Left kidney (tissue), 8 donors: ENCODE measurements at places on chromosomes 4 and X. TPM values are rescaled to one million over a fixed set of nuclear protein-coding genes. Genes with fewer than 3 reads are reported as not detected.

- no peak for DNase-seq
Measured at GRCh38 chrX:47316276-47317025, 53.9 kb upstream of the ZNF157 start.

DNA sequence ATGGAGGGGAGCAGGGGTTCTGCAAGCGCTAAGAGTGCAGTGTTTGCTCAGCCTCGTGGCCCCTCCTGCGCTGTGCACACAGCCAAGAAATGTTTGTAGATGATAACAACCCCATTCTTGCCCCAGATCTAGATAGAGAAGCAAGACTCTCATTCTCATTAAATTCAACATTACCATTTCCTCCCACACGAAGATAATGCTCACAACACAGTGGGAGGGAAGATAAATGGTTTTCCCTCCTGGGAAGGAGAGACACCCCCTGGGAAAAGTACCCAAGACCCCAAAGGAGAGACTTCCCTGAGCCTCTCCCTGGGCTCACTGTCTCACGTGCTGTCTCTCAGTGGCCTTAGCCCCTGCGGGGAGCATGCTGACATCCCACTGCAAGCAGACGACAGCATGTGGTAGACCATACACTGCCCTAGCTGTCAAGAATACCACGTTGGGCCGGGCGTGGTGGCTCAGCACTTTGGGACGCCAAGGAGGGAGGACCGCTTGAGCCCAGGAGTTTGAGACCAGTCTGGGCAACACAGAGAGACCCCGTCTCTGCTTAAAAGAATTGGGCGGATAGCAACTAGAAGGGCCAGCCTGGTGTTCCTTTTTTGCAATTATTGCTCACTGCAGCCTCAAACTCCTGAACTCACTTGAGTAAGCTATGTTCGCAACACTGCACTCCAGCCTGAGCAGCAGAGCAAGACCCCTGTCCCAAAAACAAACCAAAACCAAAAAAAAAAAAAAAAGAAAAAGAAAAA is 34.9 kb upstream of the IQSEC2 start:
- DNase-seq: no peak

DNA sequence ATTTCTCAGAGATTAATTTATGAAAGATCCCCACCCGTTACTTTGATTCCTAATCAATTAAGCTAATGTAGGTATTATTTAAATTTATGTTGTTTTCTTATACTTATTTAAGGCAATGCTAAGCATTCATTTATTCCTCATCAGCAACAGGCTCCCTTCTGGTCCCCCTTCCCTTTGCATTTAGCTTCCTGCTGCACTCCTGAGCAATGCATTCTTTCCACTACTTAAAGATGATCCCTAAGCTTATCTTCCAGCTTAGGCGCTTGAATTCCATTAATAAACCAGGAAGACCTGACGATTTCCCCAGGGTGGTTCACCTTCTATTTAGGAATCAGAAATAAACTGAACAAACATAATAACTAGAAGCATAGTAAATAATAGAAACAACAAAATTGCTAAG is 1003.1 kb downstream of the FSTL5 start:
- no peak for DNase-seq

DNA sequence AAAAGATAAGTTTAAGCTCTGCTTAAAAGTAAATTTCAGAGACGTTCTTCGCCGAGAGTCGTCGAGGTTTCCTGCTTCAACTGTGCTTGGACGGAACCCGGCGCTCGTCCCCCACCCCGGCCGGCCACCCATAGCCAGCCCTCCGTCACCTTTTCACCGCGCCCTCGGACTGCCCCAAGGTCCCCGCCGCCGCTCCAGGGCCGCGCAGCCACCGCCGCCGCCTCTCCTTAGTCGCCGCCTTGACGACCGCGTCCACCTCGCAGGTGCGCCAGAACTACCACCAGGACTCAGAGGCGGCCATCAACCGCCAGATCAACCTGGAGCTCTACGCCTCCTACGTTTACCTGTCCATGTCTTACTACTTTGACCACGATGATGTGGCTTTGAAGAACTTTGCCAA is 70.8 kb downstream of the FMR1NB start:
- DNase-seq: no peak

GRCh38 chr4:165204462-165204830 is 2.9 kb upstream of the KLHL2 start:
- DNase-seq: no peak

DNA sequence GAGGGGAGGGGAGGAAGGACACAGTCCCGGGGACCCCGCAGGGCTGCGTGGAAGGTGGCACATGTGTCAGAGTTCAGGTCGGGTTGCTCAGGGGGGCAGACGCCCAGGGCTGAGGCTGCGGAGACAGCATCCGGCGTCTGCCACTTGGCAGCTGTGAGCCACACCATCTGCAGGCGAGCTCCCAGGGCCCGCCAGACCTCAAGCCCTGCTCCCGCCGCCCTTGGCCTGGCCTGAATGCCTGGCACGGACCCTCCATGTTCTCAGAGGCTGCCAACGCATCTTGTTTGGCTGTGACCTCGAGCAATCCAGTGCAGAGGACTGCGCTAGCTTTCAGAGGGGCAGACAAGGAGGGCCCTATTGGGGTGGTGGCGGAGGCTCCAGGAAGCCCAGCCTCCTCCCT is 5.1 kb downstream of the BGN start:
- DNase-seq: no peak

- DNase-seq: no peak
Measured at GRCh38 chrX:54786967-54787366, 11.1 kb downstream of the ITIH6 start.

GRCh38 chrX:103817502-103817901 is 14.6 kb downstream of the RAB9B start:
- DNase-seq: peak; percentile 55

DNA sequence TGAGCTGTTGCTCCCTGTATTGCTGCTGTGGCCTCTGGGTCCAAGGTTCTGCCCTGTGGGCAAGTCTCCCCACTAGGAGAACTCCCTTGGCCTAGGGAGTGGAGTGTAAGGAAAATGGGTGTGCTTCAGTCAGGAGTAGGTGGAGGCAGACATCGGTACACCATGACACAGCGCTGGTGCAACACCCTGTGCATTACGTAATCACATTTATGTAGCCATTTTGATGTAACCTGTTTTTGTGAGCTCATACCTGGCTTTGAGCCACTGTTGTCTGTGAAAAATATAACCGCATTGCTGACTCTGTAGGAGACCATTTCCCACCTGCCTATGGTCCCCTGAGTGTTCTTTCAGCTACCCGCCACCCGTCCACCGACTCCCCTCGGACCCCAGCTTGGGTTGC is 700.5 kb upstream of the AGA start:
- no peak for DNase-seq

DNA sequence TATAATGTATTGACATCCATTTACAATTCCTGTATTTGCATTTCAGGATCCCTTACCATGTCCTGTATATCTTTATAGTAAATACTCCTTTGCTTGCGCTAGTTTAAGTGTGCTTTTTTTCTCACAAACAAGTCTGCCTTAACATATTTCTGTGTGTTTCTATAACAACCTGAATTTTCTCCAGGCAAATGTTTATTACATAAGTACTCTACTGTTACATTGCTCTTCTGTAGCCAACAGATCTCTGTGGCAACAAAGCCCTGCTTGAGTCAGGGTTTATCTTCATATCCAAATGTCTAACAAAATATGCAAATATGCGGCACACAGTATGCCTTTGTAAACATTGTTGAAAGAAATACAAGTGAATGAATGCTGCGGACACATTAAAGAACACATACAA is 625.5 kb downstream of the TLL1 start:
- no peak for DNase-seq

DNA sequence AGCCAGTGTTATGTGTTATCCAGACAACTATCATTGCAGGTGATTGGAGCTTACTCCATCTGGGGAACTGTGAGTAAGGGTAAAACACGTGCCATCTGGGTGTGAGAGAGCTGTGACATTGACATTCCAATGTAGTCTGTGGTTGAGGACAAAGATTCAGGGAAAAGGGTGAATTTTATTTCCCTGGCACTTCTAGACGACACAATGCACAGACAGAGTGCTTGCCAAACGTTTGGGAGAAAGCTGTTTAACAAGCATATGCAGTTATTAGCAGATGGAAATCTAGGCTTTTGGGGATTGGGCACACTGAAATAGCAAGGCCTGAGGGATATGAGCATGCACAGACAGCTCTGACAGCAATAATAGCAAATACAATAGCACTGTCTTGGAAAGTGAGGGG is 21.3 kb upstream of the CTSO start:
- DNase-seq: no peak

DNA sequence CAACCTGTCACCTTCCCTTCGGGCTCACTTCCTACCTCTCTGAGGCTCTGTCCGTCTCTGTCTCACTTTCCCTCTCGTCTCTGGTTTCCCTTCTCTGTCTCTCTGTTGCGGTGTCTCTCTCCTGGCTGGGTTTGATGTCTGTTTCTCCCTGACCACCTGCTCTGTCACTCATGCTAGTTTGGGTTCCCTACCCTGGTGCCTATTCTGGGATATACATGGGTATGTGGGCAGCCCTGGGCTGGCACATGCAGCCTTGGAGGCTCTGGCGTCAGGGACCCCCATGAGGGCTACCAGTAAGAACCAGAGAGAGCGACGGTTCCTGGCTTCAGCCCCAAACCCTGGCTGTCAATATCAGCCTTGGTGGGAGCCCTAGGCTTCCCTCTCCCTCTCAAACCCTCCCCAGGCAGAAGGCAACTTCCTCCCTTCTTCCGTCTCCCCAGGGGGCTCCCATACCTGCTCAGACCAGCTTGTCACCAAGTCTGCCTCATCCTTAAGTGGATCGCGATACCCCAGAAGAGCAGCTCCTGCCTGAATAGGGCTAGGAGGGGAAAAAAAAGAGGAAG is 314 bp downstream of the DNASE1L1 start:
- no peak for DNase-seq

- DNase-seq: peak; percentile 3
Measured at GRCh38 chrX:139759637-139760036, 51.7 kb upstream of the MCF2 start.

DNA sequence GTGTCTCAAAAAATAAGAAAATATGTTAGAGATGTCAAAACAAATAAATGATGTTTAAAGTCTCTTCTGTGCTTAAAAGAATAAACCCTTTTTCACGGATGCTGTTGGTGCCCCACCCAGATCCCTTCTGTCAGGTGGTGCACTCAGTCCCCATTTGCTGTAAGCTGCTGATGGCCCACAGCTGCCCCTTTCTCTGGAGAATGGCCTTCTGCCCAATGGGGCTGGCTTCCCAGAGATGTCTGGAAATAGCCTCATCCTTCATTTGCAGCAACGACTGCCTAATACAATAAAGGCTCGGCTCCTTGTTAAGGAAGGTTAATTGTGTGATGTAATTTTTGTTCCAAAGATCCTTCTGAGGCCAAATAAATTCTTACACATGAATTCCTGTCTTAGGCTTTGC is 31.8 kb downstream of the ETNPPL start:
- DNase-seq: no peak

GRCh38 chr4:87283151-87283550 is 39.5 kb downstream of the HSD17B13 start:
- no peak for DNase-seq

- no peak for DNase-seq
Measured at GRCh38 chr4:96093563-96093962, 253.7 kb downstream of the PDHA2 start.

GRCh38 chr4:79272126-79272525 is 53.7 kb downstream of the NAA11 start:
- DNase-seq: no peak

DNA sequence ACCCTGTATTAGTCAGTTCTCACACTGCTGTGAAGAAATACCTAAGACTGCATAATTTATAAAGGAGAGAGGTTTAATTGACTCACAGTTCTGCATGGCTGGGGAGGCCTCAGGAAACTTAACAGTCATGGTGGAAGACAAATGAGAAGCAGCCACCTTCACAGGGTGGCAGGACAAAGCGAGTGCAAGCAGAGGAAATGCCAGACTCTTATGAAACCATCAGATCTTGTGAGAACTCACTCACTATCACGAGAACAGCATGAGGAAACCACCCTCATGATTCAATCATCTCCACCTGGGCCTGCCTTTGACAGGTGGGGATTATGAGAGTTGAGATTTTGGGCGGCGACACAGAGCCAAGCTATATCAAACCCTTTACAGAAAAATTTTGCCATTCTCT is 722.4 kb downstream of the RAB28 start:
- no peak for DNase-seq

DNA sequence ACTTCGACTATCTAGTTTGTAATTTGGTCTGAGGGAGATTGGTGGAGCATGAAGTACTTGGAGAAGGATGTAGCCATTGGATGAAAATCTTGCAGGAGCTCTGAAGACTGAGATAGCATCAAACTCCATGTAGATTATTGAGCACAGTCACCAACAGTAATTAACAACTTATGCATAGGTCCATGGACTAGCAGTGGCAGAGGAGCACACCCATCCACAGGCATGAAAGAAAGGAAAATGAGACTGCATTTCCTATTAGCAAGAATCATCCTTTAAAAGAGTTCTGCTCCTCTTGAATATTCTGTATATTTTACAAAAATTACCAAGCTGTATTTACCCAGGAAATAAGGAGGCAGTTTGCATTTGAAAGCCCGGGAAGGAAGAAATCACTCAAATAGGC is 529.4 kb upstream of the ACTRT1 start:
- DNase-seq: no peak

TMPRSS11F gene
- 0.12 TPM for polyA plus RNA-seq

LPAR4 gene
- 18.4 TPM for polyA plus RNA-seq

ADAMTS3 gene
- 15.7 TPM for polyA plus RNA-seq

MORC4 gene
- 21.5 TPM for polyA plus RNA-seq

EXOC1L gene
- polyA plus RNA-seq: not detected

HNRNPH2 gene
- 145 TPM for polyA plus RNA-seq

PNCK gene
- 7.5 TPM for polyA plus RNA-seq

GLRA3 gene
- not detected for polyA plus RNA-seq

CA5B gene
- polyA plus RNA-seq: 12.3 TPM
